ENCODE measurements at places on chromosomes 6 and 20.

DNA sequence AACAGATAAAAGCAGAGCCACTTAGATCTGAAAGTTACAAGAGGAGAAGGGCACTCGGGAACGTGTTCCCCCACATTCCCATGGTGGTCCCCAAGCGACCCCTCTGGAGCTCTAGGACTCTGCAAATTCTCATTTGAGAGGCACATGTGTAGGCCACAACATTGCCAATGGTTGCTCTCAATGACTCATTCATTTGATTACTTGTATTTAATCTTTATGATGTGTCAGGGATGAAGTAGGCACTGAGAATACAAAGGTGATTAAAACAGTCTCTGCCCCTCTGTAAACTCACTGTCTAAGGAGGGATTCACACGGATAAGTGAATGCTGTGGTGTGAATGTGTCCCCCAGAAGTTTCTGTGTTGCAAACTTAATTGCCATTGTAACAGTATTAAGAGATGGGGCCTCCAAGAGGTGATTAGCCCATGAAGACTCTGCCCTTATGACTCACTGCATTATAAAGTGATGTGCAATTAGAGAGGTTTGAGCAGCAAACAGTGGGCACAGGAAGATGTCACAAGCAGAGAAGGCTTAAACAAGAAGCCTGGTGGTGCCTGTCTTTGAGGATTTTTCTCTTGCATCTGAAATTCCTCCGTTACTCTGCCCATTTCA lies 34.0 kb upstream of the TRAM2 start:
- no peak for DNase-seq

DNA sequence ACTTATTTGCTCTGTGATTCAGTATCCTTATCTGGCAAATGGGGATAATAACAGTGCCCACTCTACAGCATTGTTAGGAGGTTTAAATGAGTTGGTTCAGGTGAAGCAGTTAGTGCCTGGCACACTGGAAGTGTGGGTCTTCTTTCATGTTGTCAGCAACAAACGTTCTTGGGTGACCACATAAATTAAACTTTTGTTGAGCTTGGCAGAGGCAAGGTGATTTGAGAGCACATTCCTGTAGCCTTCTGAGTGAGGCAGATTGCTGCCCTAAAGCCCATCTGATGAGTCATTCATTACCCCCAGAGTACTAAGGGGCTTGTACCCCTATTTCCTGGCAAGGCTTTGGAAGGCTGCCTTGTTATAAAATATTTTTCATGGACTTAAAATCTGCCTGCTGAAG lies 25.8 kb downstream of the SEC23B start:
- DNase-seq = no peak

- DNase-seq = no peak
These were observed 279.6 kb upstream of the JAG1 start for GRCh38 chr20:10953437-10953836.

DNA sequence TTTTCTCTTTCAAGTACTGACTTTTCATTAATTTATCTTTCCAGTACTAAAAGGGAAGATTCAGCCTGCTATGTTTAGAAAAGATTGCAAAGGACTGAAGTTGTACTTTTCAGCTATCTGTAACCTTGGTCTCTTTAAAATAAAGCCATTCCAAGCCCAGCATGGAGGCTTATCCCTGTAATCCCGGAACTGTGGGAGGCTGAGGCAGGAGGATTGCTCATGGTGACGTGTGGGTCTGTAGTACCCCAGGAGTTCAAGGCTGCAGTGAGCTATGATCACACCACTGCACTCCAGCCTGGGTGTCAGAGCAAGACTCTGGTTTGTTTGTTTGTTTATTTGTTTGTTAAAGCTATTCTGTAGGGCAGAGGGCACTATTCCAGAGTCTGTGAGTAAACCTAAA lies 50.6 kb upstream of the TMEM170B start:
- no peak for DNase-seq

GRCh38 chr20:45436732-45437485 lies 21.0 kb downstream of the PIGT start:
- DNase-seq = peak; percentile 91

DNA sequence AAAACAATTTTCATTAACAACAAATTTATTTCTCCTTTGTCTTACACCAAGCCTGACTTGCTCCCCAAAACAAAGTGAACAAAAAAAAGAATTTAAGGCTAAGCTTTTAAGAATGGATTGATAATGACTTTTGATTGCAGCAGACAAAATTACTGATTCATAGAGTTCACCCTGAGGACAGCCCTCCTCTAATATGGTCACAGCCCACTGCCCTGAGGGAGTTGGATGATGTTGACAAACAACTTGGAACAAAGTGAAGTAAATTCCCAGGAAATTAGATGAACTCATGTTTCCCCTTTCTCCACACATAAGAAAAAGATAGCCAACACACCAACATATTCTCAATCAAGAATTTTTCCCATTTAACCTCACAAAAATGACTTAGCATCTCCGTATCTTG lies 7.7 kb upstream of the ISM1 start:
- no peak for DNase-seq

- no peak for DNase-seq
These were observed 10.9 kb downstream of the TBP start for GRCh38 chr6:170564936-170565530.

DNA sequence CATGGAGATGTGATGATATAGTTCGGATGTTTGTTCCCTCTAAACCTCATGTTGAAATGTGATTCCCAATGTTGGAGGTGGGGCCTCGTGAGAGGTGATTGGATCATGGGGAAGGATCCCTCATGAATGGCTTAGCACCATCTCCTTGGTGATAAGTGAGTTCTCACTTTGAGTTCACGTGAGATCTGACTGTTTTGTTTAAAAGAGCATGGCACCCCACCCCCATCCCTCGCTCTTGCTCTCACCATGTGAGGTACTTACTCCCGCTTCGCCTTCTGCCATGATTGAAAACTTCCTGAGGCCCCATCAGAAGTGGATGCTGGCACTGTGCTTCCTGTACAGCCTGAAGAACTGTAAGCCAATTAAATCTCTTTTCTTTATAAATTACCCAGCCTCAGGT lies 10.9 kb downstream of the SLC32A1 start:
- no peak for DNase-seq

DNA sequence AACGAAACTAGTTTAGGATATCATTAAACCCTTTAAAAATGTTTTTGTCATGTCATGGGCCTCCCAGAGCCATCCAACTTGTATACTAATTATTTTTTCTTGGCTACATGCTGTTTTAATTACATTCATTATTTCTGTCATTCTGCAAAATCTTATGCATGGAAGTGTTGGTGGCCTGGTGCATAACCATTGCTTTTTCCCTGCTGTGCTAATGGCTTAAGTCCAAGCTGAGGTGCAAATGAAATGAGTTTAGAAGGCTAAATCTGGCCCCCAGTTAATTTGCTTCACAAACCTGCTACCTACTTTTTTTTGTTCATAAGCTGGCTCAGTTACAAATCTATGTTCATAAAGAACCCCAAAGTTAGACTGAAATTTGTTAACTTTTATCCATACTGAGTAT lies 1249.9 kb downstream of the EPHA7 start:
- DNase-seq = no peak

GRCh38 chr20:16542477-16542876 lies 30.8 kb downstream of the KIF16B start:
- DNase-seq = no peak

DNA sequence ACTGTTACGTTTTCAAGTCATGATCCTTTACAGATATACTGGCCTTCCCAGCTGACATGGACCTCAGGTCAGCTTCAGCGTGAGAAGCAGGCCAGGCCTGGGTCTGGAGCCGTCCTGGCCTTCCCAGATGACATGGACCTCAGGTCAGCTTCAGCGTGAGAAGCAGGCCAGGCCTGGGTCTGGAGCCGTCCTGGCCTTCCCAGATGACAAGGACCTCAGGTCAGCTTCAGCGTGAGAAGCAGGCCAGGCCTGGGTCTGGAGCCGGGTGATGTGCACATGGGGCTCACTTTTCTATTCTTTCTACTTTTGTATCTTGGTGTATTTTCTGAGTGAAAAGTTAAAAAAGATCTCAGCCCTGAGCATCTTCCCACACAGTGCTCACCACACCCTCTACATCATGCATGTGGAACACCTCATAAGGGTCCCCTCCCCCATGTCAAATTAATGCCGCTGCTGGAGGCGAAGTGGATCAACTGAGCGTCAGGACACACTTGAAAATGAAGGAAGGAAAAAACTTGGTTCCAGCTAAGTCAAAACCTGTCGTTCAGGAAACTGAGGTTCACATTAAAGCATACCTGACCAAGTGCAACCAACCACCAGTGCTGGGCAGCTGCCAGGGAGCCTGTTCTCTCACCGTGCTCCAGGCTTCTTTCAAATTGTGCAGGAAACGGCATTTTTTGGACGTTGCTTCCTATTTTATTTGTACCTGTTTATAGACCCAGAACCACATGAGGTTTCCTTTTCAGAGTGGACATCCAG lies 32.2 kb downstream of the KIF25 start:
- DNase-seq = no peak

DNA sequence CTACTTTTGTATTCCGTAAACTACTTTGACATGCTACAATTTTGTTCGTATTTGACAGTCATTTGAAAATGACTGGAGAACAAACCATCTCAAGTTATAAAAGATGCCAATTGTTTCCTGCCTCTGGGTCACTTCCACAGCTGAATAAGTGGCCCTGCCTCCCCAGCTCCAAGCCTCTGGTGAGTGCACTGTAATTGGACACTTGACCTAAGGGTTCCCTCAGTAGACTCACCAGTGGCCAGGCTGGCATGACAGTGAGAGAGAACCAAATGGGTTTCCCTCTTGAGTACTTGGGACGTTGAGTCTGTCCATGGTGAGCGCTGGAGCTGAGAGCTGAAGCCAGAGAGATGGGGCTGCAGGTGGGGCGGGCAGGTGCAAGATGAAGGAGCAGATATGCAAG lies 57.1 kb downstream of the SLC35D3 start:
- DNase-seq = no peak

DNA sequence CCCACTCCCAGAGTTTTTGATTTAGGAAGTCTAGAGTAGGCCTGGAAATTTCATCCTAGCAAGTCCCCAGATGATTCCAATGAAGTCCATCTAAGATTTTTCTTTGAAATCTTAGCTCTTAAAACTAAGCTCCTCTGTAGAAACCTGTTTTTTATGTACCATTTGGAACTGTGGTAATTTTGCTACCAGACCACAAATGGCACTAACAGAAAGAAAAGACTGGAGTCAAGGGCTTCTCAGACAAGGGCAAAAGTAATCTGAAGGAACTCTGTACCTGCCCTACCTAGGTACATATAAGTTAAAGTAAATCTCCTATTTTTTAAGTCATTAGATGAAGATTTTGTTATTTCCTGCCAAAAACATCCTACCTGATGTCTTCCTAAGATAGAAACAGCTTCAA lies 155.0 kb upstream of the HTR1E start:
- DNase-seq = no peak

- DNase-seq = no peak
These were observed 296.8 kb downstream of the CLIC5 start for GRCh38 chr6:45718871-45719270.

DNA sequence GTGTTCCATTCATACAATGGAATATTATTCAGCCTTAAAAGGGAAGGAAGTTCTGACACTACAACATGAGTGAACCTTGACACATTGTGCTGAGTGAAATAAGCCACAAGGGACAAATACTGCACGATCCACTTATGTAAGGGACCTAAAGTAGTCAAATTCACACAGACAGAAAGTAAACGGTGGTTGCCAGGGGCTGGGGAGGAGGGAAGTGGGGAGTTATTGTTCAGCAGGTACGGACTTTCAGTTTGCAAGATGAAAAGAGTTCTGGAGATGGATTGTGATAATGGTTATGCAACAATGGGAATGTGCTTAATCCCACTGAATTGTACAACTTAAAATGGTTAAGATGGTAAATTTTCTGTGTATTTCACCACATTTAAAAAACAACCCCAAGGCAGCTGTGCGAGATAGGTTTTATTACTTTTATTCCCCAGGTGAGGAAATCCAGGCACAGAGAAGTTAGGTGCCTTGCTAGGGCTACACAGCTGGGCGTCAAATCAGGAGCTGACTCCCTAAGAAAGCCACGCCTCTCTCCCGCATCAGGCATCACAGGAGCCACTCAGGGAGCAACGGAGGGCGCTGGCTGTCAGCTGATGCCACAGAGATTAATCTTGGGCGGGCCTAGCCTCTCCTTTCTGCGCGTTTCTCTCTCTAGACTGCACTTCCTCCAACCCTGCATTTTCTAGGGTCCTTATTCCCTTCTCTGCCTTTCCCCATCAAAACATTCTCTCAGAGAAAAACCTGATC lies 9.3 kb upstream of the TRAF3IP2 start:
- no peak for DNase-seq

DNA sequence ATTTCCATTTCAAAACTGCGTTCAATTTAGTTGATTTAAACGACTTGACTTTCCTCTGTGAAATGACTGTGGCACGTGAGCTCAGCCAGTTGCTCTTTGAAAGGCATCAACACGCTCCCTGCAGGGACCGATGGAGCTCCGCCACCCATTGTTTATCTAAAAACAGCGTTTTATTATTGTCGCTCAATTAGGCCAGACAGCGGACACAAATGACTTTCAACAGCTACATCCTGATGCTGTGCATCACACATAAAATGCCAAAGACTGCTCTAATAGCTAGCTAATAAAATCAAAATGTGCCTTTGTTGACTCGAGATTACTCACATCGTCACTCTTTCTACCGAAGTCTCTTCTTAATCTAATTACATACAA lies 332.5 kb downstream of the CD83 start:
- DNase-seq = peak; percentile 73

GRCh38 chr6:167467793-167468431 lies 143.0 kb downstream of the TTLL2 start:
- DNase-seq = no peak

DNA sequence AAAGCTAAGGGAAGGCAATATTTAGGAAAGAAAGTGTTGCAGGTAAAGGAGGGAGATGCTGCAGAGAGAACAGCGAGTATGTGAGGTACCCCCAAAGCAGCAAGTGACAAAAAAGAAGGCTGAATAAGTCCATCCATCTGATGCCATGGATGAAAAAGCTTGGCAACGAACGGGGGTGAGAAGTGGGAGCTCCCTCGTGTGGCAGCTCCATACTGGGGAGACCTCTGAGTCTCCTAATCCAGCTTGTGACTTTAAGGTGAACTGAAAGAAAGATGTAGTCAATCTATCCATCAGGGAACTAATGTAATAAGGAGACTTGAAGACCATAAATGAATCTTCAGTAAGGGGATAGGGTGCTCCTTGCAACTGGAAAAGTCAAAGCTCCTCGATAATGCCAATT lies 156.6 kb downstream of the OTOR start:
- no peak for DNase-seq

DNA sequence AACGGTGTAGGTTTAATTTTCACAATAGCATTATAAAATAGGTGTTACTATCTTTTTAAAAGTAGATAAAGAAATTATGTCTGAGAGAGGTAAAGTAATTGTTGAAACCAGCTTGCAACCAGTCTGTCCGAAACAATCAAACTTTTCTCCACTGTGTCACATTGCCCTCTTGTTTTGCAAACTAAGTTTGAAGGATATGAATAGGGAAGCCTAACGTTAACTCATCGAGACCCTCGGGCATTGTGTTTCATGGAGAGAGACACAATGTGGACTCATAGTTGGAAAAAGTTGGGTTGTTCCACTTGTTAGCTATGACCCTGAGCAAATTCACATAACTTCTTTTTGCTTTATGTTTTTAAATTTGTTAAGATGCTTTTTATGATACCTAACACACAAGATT lies 254.4 kb upstream of the IMPG1 start:
- DNase-seq = no peak
